Stimulated activated CD4-positive, alpha-beta T cell treated with anti-CD3 and anti-CD28 coated beads, Interleukin-1b, Interleukin-23, amount 100 ng/mL, for 48 hours (primary cell): ENCODE measurements at places on chromosomes 4 and X.

- no peak for DNase-seq
Measured at GRCh38 chr4:25532591-25532990, 123.1 kb upstream of the SLC34A2 start.

DNA sequence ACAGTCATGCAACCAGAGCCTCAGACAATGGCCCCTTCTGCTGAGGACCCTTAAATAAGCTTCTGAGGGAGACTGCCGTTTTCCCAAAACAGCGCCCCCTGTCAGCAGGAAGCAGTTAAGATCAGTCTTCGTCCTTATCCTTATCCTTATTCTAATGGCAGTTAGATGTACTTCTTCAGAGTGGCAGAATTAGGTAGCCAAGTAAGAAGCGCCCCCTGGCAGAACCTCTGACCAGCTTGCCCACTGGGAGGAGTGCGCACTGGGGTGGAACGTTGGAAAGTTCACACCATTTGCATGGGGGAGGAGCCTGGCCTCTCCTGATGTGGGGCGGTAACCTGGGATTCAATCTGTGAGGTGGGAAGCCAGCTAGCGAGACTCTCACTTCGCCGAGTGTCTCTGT is 133.6 kb upstream of the QRFPR start:
- DNase-seq, result no peak

GRCh38 chr4:53150631-53151488 is 215.0 kb downstream of the SCFD2 start:
- DNase-seq, result no peak

DNA sequence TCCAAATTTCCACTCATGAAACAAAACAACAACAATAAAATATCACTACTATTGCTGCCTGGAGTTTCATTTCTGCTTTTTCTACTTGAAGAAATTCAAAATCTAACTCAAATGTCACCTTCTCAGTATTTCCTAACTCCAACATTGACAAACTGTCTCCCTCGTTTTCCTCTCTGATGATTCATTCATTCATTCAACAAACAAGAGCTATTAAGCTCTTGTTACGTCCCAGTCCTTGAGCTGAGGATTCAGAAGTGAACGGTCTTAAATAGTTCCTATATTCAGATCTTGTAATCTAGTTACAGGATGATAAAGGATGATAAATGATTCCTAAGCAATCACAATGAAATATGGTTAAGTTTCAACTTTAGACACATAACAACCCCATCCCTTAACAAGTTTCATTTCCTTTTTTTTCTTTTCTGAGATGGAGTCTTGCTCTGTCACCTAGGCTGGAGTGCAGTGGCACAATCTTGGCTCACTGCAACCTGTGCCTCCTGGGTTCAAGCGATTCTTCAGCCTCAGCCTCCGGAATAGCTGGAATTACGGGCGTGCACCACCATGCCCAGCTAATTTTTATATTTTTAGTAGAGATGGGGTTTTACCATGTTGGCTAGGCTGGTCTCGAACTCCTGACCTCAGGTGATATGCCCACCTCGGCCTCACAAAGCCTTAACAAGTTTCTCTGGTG is 1.7 kb downstream of the SLC9B2 start:
- DNase-seq, result no peak

GRCh38 chr4:104469794-104470193 is 24.9 kb downstream of the CXXC4 start:
- no peak for DNase-seq

- DNase-seq, result no peak
Measured at GRCh38 chr4:42710761-42711160, 53.9 kb upstream of the ATP8A1 start.

DNA sequence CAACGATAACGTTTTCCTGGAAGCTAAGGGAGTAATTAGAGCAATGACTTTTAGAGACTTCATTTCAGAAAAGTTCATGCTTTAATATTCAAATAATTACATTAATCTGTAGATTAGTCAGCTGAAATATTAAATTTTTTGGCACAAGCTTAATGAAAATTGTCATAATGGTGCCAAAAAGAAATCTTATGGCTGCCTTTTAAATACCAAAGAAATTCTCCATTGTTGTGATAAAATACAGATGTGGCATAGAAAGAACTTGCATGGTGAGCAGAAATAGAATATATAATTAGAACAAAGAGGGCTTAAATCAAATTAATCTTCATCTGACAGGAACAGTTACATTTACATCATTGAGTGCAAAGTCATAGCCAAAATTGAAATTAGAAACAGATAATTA is 263.5 kb downstream of the AFF2 start:
- DNase-seq, result no peak

DNA sequence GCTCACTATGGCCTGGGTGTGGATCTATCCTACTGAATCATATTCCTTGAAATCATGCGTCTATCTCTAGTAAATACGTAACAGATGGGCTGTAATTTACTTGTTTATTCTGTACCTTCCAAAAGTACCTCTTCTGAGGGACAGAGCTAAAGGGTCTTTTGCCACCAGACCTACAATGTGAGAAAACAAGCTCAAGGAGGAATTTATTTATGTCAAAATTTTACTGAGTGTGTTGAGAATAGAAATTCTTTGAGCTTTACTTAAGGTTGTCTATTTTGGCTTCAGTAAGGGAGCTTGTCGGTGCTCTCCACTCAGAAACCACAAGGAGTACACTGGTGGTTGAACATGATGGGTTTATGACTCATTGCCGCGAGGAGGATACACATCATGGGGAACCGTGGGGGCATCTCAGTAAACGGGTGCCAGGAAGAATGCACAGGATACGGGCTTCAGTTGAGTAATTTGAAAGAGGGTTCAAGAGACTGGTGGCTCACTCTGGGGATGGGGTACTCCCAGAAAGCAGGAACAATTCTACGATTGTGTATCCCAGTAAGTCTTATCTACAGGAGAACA is 3.0 kb downstream of the ANK2 start:
- DNase-seq, result no peak

DNA sequence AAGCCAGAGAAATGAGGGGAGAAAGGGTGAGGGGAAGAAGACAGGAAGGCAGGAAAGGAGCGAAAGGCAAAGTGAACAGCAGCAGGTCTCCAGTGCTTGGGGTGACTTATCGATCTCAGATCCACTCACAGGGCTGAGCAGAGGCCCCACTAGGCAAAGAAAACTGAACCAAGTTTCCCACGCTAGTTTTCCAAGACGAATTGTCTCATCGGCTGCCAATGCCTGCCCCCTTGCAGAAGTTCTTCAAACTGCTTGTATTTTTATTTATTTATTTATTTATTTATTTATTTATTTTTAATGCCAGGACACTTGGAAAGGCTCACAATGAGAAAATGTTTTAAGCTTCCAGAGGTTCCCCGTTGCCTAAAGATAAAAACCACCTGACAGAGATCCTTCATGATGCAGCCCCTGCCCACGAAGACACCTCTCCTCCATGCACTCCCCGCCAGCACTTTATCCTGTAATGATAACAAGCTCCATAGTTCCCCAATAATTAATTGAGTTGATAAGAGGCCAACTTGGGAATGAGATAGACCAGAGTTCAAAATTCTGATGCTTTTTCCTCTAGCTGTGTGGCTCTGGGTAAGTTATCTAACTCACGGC is 43.2 kb downstream of the QDPR start:
- DNase-seq, result no peak

DNA sequence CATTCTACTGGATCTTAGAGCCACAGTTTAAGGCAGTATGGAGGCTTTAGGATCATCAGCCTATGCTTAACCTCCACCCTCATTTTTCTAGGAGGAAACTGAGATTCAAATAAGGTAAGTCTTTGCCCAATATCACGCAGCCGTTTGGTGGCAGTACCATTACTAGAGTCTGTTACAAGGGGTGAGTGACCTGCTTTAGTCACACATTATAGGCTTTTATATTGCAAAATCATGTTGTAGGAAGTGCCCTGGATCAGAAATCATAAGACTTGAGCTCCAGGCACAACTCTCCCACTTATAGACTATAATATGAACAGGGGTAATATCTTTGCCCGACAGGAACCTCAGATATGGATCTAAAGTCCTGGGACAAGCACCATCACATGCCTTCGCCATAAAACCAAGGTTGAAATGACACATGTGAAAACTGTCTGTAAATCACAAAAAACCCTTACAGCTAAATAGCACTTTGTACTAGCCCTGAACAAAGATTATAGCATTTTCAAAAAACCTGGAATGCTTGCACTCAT is 19.2 kb downstream of the HPSE start:
- DNase-seq, result no peak

GRCh38 chr4:6092131-6092530 is 73.9 kb upstream of the C4orf50 start:
- DNase-seq, result no peak
